ENCODE measurements at places on chromosomes 2 and 18.

- DNase-seq: no peak
These were observed 107.8 kb upstream of the ST3GAL5 start for GRCh38 chr2:85996591-85996990.

DNA sequence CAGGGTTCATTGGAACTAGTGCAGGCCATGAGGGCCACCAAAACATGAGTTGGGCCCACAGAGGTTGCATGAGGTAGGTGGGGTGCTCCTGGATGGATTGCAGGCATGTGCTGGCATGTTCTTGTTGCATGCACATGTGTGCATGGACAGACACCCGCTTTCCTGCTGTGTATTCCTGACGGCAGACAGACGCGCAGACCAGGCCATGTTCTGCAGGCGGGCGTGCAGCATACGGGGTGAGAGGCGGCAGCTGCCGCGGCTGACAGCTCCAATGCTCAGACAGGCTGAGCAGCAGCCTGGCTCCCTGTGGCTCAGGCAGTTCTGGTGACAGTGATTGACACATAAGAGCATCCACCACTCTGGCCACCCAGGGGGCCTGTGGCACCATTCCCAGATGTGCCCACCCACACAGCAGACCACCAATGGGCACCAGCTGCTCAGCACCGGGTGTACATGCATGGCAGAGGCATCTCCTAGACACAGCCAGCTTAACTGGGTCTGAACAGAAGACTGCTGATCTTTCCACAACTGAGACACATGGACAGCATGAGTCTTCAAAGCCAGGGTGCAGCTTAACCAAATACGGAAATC, 21.2 kb downstream of the HS1BP3 start:
- no peak for DNase-seq

DNA sequence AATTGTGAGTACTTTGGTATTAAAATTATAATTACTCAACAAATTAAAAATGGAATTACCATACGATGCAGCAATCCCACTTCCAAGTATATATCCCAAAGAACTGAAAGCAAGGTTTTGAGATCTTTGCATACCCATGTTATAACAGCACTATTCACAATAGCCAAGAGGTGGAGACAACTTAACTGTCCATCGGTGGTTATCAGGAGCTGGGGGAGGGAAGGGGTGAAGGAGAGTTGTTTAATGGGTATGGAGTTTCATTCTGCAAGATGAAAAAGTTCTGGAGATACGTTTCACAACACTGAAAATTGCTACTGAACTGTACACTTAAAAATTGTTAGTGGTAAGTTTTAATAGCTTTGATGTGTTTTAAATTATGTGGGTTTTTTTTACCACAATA, 25.7 kb downstream of the RAB10 start:
- DNase-seq: no peak

- DNase-seq: no peak
These were observed 9.1 kb downstream of the MBOAT2 start for GRCh38 chr2:8994386-8994785.

All from stimulated activated CD8-positive, alpha-beta memory T cell treated with anti-CD3 and anti-CD28 coated beads, Interleukin-7, amount 100 ng/mL, for 24 hours (primary cell).